Hematopoietic multipotent progenitor cell treated with erythropoietin and hydrocortisone succinate and interleukin-3 and kit ligand, for 15 days (in vitro differentiated cells): ENCODE measurements at places on chromosomes 4 and X.

DNA sequence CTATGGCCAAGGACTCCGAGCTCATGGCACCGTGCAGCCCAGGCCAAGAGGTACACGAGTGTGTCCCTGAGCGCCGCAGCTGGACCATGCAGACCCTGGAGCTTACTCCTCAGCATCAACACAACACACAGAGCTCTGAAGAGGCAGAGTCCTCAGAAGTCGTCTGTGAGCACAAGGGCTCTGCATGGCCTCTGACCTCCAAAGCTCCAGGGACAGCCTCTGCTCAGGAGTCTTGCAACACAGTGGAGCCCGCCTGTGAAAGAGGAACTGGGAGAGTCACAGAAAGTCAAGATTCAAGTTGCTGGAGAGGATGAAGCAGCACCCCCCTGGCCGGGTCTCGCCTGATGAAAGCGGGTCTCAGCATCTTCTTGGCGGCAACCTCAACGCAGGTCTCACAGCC is 2.9 kb downstream of the LRPAP1 start:
- DNase-seq: no peak

GRCh38 chr4:61741327-61742096 is 541.4 kb downstream of the ADGRL3 start:
- no peak for DNase-seq

DNA sequence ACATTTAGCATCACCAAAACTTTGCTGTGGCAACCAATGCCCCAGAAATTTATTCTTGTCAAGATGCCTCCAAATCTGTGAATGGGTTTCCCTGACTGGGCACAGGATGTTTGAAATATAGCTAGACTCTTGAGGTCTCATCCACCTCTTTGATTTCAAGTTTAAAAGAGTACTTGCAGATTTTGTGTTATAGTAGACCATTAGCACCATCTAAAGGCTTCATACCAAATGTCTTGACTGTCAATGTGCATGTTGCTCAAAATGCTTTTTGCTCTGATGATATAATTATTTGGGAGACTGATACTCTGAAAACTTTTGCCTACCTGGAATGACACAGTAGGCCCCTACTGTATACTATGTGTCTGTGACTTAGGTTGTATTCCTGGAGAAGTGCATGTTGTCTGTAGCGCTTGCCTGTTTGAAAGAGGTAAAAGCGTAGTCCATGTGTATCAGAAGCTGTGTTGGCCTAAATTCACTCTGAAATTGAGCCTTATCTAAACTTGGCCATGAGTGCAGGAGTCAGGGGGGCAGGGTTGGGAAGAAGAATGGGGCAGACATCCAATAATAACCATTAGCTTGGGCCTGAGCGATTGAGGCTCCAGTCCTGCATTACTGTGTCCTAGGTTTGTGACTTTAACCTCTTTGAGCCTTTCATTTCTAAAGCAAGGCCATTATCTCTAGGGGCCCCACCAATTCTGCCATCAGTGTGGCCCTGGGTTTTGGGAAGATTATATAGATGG is 33.8 kb downstream of the NDP start:
- DNase-seq: no peak

GRCh38 chr4:84499624-84499982 is 511 bp upstream of the NKX6-1 start:
- DNase-seq: no peak

DNA sequence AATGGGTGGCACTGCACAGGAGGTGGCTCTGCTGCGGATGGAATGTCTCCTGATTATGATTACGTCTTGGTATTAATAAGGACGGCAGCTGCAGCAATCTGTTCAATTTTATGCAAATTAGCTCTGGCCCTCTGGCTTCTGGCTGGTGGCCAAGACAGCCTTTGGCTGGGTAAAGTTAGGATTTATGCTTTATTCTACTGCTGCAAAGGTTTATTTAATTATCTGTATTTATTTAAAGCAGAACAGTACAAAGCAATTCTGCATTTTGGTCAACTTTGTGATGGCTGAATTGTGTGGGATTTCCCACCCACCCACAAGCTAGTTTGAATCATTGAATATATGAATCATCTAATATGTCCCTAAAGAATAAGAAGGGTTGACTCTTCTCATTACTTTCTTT is 745.6 kb upstream of the FAM241A start:
- DNase-seq: no peak

- DNase-seq: no peak
Observed at GRCh38 chr4:186249785-186250754, 15.9 kb upstream of the F11 start.

- DNase-seq: no peak
Observed at GRCh38 chrX:153513265-153513664, 4.2 kb upstream of the ATP2B3 start.

DNA sequence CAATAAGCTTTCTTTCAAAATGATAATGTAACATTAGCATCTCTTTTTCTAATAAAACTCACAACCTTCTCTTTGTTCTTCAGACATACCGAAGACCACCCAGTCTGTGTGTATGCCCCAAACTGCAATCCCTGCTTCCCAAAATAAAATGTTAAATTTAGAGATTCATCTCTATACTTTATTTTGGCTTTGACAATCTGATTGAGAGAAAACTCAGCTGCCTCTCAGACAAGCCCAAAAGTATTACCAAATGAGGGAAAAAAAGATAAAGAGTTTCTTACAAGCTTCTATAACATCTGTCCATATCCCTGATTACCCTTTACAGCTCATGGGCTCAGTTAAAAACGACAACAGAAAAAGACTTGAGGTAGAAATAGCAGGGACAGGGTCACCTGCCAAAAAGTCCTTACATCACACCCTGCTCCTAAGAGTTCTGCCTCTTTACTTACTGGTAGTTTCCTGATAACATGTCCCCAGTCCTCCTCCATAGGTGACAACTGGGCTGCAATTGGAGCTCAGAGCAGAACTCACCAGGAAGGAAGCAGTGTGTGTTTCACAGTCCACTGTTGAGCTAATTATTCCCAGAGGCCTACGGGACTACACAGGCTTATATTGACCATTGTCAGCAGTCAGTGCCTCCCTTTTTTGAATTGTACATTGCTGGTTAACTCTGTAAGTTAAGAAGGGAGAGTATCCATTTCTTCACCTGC is 70.9 kb upstream of the FAM9C start:
- DNase-seq: no peak

DNA sequence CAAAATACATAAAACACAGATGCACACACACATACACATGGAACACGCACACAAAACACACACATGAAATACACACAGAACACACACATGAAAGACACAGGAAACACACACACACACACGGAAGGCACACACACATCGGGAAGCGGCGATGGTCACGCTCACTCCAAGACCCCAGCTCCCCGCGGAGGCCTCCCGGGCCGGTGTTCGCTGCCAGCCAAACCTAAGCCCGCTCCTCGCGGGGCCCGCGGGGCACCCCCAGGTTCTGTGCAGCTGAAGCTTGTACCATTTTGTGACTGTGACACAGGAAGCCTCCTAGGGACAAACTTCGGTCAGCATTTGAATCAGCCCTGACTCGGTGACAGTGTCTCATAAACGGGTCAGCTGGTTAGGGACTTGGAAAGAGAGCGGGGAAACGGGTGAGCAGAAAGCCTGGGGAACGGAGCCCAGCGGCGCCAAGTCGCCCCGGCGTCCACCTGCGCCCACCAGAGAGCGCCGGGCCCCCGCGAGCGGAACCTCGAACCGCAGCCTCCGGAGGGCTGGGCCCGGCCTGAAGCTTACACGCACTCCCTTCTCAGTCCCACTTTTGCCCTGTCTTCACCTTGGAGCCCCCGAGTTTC is 32.1 kb downstream of the F11 start:
- DNase-seq: no peak
